ENCODE measurements at places on chromosomes 5 and 9. TPM values are rescaled to one million over a fixed set of nuclear protein-coding genes. Genes with fewer than 3 reads are reported as not detected.

DNA sequence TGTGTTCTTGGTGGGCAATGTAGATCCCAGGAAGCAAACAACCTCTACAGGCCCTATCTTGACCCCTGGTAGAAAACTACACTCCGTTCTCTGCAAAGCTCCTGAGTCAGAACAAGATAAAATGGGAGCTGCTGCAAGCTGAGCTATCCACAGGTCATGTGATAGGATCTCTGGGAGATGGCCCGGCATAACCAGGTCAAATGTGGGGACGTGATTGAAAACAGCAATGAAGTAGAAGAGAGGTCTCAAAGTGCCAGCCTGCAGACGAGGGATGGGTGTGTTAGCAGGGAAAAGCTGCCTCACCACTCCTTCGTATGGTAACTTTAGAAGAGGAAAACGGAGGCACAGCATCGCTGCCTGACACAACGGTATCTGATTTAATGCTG lies 25.0 kb downstream of the NRG2 start:
- no peak for DNase-seq

Gene DRD1
- not detected for polyA plus RNA-seq

Gene LMNB1
- polyA plus RNA-seq = 8.7 TPM

- DNase-seq = peak; percentile 78
These were observed 598 bp downstream of the RGP1 start for GRCh38 chr9:35749515-35750255.

DNA sequence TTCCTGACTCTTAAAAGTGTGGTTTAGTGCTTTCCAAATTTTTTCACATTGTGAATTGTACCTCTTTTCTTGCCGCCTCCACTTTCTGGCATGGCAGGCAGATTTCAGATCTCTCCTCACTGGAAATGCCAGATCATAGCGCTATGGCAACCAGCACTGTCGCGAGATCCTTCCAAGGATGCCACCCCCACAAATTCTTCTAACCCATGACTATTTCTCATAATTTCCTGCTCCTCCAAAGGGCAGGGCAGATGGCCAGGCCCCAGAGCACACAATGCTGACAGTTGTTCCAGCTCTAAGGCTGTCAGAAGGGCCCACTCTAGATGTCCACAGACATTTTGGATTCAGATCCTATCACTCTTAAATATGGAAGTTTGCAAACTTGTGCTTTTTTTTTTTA lies 446.2 kb upstream of the RIOK2 start:
- no peak for DNase-seq

GRCh38 chr5:40774623-40775022 lies 18.9 kb upstream of the TTC33 start:
- DNase-seq = no peak

- no peak for DNase-seq
These were observed 16.9 kb upstream of the PLCXD3 start for GRCh38 chr5:41527201-41527779.

DNA sequence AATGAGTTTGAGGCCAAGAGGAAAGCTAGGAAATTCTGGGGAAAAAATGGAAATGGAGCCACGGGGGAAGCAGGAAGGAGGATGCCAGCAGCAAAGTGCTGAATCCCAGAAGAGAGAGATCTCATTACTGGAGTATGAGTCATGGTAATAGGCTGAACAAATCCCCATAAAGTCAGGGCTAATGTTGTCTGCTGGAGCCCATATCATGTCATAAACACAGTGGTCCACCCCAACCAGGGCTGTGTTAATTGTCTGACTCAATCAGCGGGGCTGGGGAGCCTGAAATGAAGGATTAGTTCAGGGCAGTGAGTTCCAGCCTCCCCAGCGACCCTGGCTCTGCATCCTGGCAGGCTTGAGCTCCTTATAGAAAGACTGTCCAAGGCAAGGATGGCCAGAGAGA lies 68.8 kb downstream of the TLR4 start:
- DNase-seq = no peak

All from stomach (tissue), 19 donors.